B cell (primary cell): ENCODE measurements at places on chromosomes 6 and 20.
A peak's percentile ranks its signal among the peaks of the same experiment; 100 is the strongest.

DNA sequence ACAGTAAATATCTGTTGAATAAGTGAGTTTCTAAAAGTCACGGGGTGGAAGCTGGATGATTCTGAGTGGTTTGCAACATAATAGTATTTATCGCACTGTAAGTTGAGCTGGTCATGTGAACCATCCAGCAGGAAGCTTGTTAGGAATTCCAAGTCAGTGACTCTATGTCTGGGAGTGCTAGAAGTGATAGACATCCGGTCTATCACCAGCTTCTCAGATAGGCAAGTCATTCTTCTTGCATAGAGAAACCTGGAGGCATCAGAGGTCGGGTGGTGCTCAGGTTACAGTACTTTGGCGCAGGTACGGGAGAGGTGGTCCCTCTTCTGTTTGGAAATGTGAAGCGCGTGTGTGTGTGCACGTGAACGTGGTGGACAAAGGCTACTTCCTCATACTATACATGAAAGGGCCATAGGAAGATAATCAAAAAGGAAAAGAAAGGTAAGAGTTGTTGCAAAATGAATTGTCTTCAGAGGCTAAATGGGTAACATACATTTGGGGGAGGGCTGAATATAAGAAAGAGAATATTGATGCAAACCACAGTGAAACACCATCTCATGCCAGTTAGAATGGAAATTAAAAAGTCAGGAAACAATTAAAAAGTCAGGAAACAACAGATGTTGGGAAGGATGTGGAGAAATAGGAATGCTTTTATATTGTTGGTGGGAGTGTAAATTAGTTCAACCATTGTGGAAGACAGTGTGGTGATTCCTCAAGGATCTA lies 299.3 kb upstream of the ZFP64 start:
- no peak for DNase-seq

DNA sequence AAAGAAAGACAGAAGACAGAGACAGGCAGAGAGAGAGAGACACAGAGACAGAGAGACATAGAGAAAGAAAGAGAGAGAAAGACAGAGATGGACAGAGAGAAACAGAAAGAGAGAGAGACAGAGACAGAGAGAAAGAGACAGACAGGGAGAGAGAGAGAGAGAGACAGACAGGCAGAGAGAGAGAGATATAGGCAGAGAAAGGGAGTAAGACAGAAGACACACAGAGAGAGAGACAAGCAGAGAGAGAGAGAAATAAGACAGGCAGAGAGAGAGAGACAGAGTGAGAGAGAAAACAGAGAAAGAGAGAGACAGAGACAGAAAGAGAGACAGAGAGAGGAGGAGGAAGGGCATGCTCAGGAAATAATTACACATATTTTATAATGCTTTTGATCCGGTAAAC lies 758.3 kb upstream of the DEFB115 start:
- no peak for DNase-seq

- DNase-seq: no peak
Observed at GRCh38 chr6:53615633-53616449, 49.7 kb downstream of the KLHL31 start.

DNA sequence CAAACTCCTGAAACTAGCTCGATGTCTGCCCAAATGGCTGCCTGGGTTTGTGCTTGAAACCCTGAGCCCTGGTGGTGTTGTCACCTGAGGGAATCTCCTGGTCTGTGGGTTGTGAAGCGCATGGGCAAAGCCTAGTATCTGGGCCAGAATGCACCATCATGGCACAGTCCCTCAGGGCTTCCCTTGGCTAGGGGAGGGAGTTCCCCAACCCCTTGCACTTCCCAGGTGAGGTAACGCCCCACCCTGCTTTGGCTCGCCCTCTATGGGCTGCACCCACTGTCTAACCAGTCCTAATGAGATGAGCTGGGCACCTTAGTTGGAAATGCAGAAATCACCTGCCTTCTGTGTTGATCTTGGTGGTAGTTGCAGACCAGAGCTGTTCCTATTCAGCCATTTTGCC lies 152.9 kb upstream of the MAP3K7 start:
- DNase-seq: no peak

DNA sequence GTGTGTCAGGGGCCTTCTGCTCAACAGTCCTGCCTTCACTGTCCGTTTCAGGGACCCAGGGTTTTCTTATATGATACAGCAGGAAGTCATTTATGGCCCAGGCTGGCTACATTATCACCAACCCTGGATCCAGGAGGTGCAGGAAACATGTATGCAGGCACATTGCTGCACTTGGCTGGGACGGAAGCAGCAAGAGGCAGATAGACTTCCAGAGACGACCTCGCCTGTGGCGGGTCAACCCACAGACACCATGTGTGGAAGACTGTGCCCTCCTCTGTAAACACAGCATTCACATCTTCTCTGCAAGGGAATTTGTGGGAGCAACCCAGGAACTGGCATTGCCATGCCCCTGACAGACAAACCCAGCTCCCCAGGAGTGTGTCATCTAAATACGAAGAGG lies 43.7 kb downstream of the TBC1D7 start:
- peak; percentile 16 for DNase-seq

DNA sequence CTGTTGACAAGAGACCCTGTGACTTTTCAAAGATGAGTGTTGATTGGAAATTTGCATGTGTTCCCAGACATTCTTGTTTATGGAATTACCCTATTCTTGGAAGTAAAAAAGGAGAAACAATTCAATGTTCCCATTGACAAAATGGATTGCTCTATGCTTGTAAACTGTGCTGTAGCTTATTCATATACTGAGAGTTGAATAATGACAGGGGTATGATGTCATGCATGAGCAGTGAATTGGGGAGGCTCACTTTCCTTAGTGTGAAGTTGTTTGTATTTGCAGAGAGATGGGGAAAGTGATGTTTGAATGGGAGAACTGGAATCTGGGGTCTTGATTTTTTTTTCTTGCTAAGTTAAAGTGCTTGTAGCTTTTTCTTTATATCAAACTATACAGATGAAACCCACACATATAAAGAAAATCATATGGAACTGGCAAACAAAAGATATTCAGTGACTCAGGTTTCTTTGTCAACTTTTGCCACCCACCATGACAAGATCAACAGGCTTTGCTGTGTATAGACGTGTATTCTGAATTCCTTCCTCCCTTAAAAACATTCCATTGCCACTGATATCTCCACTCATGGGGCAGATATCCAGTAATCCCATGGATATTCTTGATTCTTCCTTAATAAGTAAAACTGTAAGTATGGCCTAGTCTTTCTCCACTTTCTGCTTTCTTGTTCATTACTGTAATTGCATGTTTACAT lies 97.8 kb upstream of the JAG1 start:
- no peak for DNase-seq

DNA sequence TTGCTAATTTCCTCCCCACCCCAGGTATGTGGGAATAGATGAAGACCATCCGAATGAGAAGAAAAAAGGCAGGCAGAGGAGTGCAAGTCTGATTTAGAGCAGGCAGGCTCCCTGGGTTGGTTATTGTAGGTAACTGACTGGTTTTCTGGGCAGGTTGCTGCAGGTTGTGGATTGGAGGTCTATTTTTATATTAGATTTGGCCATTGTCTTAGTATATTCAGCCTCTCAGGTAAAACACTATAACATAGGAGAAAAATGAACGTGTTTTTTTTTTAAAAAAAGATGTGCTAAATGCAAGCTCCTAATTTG lies 492 bp upstream of the TBC1D7 start:
- DNase-seq: no peak

DNA sequence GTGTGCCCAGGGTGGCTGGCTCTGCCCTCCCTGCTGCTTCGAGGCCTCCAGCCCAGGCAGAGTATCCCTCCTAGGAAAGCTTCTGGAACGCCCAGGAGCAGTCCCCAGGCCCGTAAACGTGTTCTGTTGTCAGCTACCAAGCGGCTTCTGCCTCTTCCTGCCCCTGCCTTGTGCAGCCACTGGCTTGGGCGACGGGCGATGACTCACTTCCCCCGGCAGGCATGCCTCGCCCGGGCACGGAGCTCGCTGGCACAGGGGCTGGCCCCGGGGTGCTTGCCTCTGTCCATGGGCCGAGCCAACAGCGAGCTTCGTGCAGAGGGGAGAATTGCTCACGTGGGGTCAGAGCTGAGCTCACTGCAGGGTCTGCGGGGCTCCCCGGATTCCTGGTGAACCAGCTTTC lies 86.7 kb upstream of the THBS2 start:
- DNase-seq: no peak

GRCh38 chr20:2585811-2586210 lies 49.4 kb downstream of the TMC2 start:
- no peak for DNase-seq

DNA sequence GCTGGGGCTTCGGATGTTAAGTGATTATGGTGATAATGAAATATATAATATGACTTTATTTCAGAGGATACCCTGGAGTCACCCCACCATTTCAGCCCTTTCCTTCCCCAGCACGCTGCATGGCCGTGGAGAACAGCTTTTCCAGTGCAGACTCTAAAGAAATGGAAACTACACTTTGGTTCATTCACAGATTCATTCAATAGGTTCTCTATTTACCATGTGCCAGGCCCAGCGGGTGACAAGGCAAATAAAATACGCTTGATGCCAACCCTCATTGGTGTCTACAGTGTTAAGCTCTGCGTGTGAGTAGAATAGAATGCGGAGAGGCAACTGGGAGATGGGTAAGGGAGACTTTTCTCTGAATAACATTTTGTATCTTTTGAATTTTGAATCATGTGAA lies 89.7 kb downstream of the TCP11 start:
- DNase-seq: no peak

GRCh38 chr6:53326372-53327016 lies 22.3 kb downstream of the ELOVL5 start:
- DNase-seq: no peak

- DNase-seq: no peak
Observed at GRCh38 chr6:148837941-148838340, 91.1 kb downstream of the UST start.

- DNase-seq: no peak
Observed at GRCh38 chr20:3166913-3167342, 6.4 kb downstream of the LZTS3 start.

DNA sequence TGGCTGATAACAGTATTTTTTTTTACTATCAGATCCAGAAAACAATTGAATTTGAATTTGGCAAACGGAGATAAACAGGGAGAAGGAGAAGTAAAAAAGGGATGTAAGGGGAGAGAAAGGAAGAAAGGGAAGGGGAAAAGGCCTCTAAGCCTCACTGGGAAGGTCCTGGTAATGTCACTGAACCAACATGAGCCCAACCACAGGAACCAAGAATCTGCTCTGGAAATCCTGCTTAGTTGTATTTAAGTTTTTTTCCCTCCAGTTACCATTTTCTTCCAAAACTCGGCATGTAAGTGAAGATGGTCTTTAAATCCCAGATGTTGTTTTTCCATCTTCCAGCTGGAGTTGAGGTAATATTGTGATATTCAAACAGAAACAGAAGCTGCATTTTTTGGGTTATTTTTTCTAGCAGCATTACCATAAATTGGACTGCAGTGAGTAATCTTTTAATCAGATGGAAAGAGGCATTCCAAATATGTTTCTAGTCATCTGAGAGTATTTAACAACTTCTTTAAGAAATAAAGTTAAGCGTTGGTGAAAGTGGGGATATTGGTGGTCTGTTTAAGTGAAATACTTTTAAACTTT lies 91.1 kb downstream of the TXNDC5 start:
- DNase-seq: no peak

GRCh38 chr6:76861403-76861802 lies 601.9 kb downstream of the HTR1B start:
- DNase-seq: no peak

DNA sequence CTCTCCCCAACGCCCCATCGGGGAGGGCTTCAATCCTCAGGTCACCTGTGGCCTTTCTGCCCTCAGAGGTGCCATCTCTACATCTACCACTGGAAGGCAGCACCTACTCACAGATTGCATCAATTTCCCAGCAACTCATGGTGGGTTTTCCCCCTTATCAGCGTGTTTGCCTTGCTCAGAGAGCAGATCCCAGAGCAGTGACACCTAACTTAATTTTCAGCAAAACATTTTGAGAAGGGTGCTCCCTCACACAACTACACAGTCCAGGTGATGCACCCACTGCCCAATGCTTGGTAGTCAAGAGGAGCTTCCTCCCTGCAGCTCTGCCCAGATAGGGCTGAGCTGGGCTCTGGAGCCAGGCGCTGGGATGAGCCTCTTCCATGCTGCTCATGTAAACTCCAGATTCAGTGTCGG lies 48.2 kb downstream of the PLG start:
- peak; percentile 16 for DNase-seq

DNA sequence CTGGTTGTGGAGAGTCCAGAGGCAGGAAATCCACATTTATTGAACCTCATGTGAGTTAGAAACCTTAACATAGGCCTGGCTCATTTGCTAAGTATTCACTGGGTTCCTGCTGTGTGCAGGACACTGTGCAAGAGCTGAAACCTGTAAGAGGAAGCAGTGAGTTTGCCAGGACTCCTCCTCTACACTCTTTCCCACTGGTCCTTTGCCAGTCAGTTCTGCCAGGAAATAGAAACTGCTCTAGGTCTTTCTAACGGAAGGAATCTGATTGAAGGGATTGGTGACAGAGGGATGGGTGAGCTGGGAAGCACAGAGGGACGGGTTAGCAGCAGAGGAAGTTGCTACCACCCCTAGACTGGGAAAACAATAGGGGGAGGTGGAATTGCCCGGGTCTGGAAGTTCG lies 234.2 kb upstream of the ECI2 start:
- no peak for DNase-seq

DNA sequence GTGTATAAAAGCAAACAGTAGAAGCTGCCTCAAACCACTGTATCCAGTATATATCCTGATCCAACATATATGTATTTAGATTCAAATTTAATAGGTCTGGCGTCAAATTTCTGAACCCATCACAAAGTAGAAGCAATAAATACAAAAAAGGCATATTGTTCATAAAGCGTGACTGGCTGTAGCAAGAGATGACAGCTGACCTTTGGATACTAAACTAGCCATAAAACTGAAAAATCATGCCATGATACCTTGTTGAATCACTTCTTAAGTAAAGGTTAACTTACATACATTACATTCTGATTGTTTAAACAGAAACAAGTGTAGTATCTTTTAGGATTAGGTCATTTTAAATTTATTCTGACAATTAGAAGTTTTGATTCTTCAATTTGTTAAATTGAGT lies 372.0 kb upstream of the FLRT3 start:
- DNase-seq: no peak

DNA sequence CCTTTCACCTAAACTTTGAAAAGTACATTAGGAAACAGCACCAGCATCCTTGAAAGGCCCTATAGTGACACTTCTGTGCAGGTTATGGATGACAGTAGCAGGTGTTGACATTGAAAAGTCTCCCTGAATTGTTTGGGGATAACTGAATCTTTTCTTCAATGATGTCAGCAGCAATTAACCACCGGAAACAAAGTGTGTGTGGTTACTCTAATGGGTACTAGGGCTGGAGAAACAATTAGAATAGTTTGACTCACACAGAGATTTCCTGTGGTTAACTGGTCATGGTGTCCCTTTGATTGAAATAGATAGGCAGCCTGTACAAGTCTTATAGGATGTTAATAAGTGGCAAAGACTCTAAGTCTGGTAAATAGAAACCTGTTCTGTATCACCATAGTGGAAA lies 189.1 kb downstream of the TBX18 start:
- no peak for DNase-seq

DNA sequence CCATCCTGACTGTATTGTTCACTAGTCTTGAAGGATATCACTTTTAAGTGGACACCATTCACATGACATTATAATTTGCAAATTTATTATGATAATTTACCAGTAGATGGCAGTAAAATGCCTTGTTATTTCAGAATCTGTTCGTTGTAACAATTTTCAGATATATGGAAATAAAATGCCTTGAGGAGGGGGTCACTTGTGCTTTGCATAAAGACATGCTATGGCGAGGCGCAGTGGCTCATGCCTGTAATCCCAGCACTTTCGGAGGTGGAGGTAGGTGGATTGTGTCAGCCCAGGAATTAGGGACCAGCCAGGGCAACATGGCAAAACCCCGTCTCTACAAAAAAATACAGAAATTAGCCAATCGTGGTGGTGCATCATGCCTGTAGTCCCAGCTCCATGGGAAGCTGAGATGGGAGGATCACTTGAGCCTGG lies 9.0 kb upstream of the NCOA6 start:
- DNase-seq: peak; percentile 65
